CD4-positive, alpha-beta T cell treated with Interleukin-4 for 4 hours (primary cell): ENCODE measurements at places on chromosomes 1 and 21.

GRCh38 chr1:92085727-92086126 is 5.6 kb downstream of the BTBD8 start:
- no peak for DNase-seq

- peak; percentile 5 for DNase-seq
Observed at GRCh38 chr1:155127105-155127966, at the start of gene EFNA1. Gene EFNA1, plus strand, starts transcription at chr1:155127876. Its CDS starts 102 bp downstream, at chr1:155127978.

GRCh38 chr1:2148691-2149090 is 45.9 kb downstream of the FAAP20 start:
- DNase-seq: peak; percentile 75

DNA sequence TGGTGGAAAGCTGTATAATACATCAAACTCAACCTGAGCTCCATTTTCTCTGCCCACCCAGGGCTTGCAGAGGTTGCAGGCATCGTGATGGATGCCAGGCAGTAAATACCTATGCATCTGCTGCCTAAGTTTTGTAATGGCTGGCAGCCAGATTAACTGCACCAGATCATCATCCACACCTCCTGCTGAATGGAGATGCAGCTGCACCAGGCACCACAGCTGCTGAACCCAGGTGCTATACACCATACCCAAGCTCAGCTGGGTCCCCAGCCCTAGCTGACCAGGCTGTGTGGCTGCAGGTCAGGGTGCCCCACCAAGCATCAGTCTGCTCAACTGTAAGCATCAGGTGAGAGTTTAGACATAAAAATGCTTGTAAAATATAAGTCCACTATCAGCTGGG is 6.7 kb upstream of the SNAPIN start:
- DNase-seq: no peak

GRCh38 chr1:180208264-180208663 is 21.8 kb upstream of the LHX4 start:
- DNase-seq: no peak
